ENCODE measurements at places on chromosomes 2 and 18. TPM values are rescaled to one million over a fixed set of nuclear protein-coding genes. Genes with fewer than 3 reads are reported as not detected.

- H3K27me3 ChIP-seq, result no peaks in the 10 kb centered on the region
- no peak overlapping the region for H3K27ac ChIP-seq
- H3K4me1 ChIP-seq, result no peaks in the 10 kb centered on the region
- no peak for DNase-seq
These were observed 72.3 kb downstream of the MDH1 start for GRCh38 chr2:63661076-63661475.

- H3K4me3 ChIP-seq, result no peak overlapping the region
- H3K4me1 ChIP-seq, result no peaks in the 10 kb centered on the region
- DNase-seq, result no peak
- no peak overlapping the region for H3K27ac ChIP-seq
- no peaks in the 10 kb centered on the region for H3K27me3 ChIP-seq
These were observed 8.7 kb upstream of the TEX261 start for GRCh38 chr2:71003396-71003795.

ADD2 gene
- total RNA-seq, result 2.9 TPM

FBXO48 gene
- 1.3 TPM for total RNA-seq

GRCh38 chr2:168552450-168552856 lies 96.4 kb downstream of the CERS6 start:
- no peaks in the 10 kb centered on the region for H3K4me1 ChIP-seq
- no peak overlapping the region for H3K27ac ChIP-seq
- H3K4me3 ChIP-seq, result no peak overlapping the region
- H3K27me3 ChIP-seq, result no peaks in the 10 kb centered on the region

- H3K4me3 ChIP-seq, result no peak overlapping the region
- no peak for DNase-seq
- no peaks in the 10 kb centered on the region for H3K27me3 ChIP-seq
- no peaks in the 10 kb centered on the region for H3K4me1 ChIP-seq
These were observed 970.4 kb downstream of the EPHA4 start for GRCh38 chr2:220601674-220602073.

- no peak overlapping the region for H3K27ac ChIP-seq
- DNase-seq, result no peak
- no peaks in the 10 kb centered on the region for H3K27me3 ChIP-seq
- no peaks in the 10 kb centered on the region for H3K4me1 ChIP-seq
These were observed 54.0 kb downstream of the HRH4 start for GRCh38 chr18:24514439-24514838.

ANKRD62 gene
- total RNA-seq, result not detected

- no peaks in the 10 kb centered on the region for H3K27me3 ChIP-seq
- H3K4me3 ChIP-seq, result no peak overlapping the region
- H3K4me1 ChIP-seq, result no peaks in the 10 kb centered on the region
These were observed 25.2 kb upstream of the TAF1B start for GRCh38 chr2:9818097-9818496.

DNA sequence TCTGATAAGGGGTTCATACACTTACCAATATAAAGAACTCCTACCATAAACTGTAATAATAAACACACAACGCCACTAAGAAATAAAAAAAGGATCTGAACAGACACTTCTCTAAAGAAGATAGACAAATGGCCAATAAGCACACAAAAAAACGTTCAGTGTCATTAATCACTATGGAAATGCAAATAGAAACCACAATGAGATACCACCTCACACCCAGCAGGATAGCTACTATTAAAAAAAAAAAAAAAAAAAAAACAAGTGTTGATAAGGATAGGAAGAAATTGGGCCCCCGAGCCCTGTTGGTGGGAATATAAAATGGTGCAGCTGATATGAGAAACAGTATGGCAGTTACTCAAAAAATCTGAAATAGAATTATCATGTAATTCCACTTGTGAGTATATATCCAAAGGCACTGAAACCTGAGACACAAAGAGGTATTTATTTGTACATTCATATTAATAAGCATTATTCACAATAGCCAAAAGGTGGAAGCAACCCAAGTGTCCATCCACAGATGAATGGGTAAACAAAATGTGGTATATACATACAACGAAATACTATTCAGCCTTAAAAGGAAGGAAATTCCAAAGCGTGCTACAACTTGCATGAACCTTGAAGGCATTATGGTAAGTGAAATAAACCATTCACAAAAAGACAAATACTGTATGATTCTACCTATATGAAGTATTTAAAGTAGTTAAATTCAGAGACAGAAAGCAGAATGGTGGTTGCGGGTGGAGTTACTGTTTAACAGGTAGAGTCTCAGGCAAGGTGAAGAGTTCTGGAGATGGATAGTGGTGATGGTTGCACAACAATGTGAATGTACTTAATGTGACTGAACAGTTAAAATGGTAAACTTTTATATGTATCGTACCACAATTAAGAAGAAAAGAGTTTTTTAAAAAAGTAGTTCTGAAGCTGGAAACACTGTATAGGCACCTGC lies 17.9 kb downstream of the REV1 start:
- H3K27me3 ChIP-seq, result no peaks in the 10 kb centered on the region
- peaks cover 15% of the 10 kb centered on the region for H3K4me1 ChIP-seq
- H3K27ac ChIP-seq, result no peak overlapping the region
- H3K4me3 ChIP-seq, result no peak overlapping the region
- no peaks in the 10 kb centered on the region for H3K36me3 ChIP-seq

DNA sequence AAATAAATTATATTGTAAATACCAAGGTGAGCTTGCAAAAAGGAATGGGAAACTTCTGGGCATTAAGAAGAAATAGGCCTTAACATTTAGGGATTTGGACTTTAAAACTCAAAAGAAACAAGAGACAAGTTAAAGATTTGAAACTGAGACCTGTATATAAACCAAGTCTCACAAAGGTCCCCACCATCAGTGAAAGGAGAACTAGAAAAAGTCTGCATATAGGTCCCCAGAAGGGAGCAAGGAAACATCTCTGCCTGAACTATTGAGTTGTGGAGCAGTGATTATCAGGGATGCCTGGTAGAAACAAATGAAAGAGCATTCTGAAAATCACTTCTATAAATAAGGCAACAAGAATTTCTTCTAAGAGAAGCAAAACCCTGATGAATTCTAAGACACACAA lies 30.5 kb upstream of the ITGAV start:
- H3K36me3 ChIP-seq, result no peaks in the 10 kb centered on the region
- no peak for DNase-seq
- no peak overlapping the region for H3K27ac ChIP-seq
- no peaks in the 10 kb centered on the region for H3K27me3 ChIP-seq

GRCh38 chr2:99205491-99205890 lies 24.5 kb downstream of the MRPL30 start:
- no peak overlapping the region for H3K4me3 ChIP-seq
- no peak for DNase-seq
- H3K4me1 ChIP-seq, result no peaks in the 10 kb centered on the region
- no peak overlapping the region for H3K27ac ChIP-seq

- H3K4me1 ChIP-seq, result no peaks in the 10 kb centered on the region
- DNase-seq, result no peak
- no peak overlapping the region for H3K27ac ChIP-seq
These were observed 538.7 kb downstream of the TRIB2 start for GRCh38 chr2:13255485-13255884.

- no peaks in the 10 kb centered on the region for H3K36me3 ChIP-seq
- no peak for DNase-seq
- H3K4me1 ChIP-seq, result no peaks in the 10 kb centered on the region
- peaks cover 2% of the 10 kb centered on the region for H3K27me3 ChIP-seq
- no peak overlapping the region for H3K27ac ChIP-seq
These were observed 37.3 kb downstream of the CYP1B1 start for GRCh38 chr2:38038682-38039081.

DNA sequence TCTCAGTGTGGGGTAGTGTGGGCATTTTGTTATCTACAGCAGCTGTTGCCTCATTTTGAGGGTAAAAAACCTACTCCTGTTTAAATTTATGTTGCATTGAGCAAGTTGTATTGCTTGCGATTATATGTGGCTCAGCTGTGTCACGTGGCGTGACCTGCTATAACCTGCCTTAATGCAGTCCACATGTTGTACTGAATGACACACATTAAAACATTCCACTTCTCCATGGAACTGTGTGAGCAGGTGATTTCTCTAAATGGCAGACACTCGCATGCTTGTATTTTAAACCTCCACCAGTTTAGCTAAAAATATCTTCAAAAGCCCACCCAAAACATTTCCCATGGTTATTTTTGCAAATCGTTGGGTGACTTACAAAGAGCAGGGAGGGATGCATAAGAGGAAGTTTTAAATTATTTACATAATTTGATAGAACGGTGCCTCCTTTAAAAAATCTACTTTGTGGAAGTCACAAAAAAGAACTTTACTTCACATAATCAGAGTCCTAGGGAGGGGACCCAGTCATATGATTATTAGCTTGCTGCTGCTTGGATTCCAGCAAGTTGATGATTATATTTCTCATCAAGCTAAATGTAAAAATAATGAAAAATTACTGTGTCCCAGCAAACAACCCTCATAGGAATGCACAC lies 163.3 kb upstream of the ZEB2 start:
- H3K27ac ChIP-seq, result no peak overlapping the region
- H3K4me3 ChIP-seq, result no peak overlapping the region
- no peaks in the 10 kb centered on the region for H3K36me3 ChIP-seq
- peaks cover 3% of the 10 kb centered on the region for H3K4me1 ChIP-seq

DNA sequence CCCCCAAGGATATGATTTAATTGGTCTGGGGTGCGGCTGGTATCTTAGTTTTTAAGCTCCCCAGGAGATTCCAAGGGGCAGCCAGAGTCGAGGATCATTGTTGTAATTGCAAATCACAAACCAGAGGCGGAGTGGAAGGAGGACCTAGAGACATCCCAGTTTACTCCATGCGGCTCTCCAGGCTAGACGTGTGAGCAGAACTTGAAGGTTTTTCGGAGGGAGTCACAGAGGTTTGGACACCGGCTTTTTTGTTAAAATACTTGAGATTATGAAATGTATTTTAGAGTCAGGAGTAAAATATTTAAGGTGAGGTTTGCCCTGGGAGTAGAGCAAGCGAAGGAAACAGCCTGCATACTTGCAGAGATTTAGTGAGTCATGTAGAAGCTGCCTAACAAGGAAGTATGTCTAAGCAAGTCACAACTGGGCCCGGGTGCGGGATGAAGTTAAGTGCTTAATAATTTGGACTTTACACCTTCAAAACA lies 39.5 kb downstream of the TGOLN2 start:
- no peak for DNase-seq
- H3K27me3 ChIP-seq, result no peaks in the 10 kb centered on the region
- H3K4me1 ChIP-seq, result no peaks in the 10 kb centered on the region
- H3K4me3 ChIP-seq, result no peak overlapping the region
- H3K36me3 ChIP-seq, result no peaks in the 10 kb centered on the region

- H3K4me1 ChIP-seq, result no peaks in the 10 kb centered on the region
- no peaks in the 10 kb centered on the region for H3K27me3 ChIP-seq
- no peak overlapping the region for H3K27ac ChIP-seq
- H3K36me3 ChIP-seq, result no peaks in the 10 kb centered on the region
- H3K4me3 ChIP-seq, result no peak overlapping the region
These were observed 32.6 kb upstream of the AGPS start for GRCh38 chr2:177359836-177360595.

- no peak overlapping the region for H3K27ac ChIP-seq
- H3K4me3 ChIP-seq, result no peak overlapping the region
- H3K27me3 ChIP-seq, result no peaks in the 10 kb centered on the region
These were observed 67.7 kb upstream of the GRB14 start for GRCh38 chr2:164688896-164689419.

CDKL4 gene
- 1.2 TPM for total RNA-seq

- no peaks in the 10 kb centered on the region for H3K4me1 ChIP-seq
- peaks cover 59% of the 10 kb centered on the region for H3K27me3 ChIP-seq
- peak; percentile 98 for DNase-seq
- H3K27ac ChIP-seq, result no peak within 1 kb of the TSS
- peak within 1 kb of the TSS; percentile 55 for H3K4me3 ChIP-seq
These were observed at the start of gene SIX2 for GRCh38 chr2:45009303-45009927. Gene SIX2 (minus strand): TSS chr2:45009452. CDS start chr2:45009110, 342 bp downstream.

GRCh38 chr2:147515213-147515612 lies 329.6 kb upstream of the ACVR2A start:
- H3K36me3 ChIP-seq, result no peaks in the 10 kb centered on the region
- no peaks in the 10 kb centered on the region for H3K4me1 ChIP-seq
- no peak for DNase-seq
- no peak overlapping the region for H3K27ac ChIP-seq
- no peak overlapping the region for H3K4me3 ChIP-seq

PLEK gene
- 17.3 TPM for total RNA-seq

DNA sequence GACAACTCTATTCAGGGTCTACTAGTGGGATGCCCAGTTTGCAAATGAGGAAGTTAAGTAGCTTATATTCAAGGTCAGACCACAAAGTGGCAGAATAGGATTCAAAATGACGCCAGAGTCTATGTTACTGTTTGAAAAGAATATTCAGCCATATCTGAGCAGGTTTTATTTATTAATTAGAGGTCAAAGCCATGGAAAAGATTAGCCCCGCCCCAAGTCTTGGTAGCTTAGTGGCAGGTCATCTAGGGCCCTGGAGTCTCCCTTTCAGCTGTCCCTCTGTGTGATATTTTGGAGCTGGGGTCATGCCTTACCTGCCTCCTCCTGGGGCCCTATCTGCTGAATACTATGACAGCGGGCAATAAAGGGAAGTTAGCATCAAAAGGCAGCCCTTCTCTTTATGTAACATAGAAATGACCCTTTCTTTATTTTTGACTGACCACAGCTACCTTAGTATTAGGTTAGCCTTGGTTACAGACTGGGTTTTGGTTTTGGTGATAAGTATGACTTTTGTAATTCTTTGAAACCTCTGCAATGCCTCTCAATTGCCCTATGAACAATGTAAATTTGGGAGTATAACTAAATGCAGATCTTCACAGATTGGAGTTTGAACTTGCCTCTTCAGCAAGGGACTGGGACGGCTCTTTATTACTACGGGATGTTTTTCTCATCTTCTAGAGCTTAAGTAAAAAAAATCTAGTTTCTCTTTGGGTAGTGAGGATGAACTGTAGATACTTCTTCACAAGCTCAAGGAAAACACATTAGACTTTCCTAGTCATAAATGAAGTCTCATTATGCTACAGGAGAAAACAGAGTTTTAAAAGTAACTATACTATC lies 153.0 kb upstream of the ITGA4 start:
- no peaks in the 10 kb centered on the region for H3K27me3 ChIP-seq
- no peaks in the 10 kb centered on the region for H3K4me1 ChIP-seq
- no peak overlapping the region for H3K27ac ChIP-seq
- H3K36me3 ChIP-seq, result no peaks in the 10 kb centered on the region

GPR35 gene
- total RNA-seq, result 6.7 TPM

DNA sequence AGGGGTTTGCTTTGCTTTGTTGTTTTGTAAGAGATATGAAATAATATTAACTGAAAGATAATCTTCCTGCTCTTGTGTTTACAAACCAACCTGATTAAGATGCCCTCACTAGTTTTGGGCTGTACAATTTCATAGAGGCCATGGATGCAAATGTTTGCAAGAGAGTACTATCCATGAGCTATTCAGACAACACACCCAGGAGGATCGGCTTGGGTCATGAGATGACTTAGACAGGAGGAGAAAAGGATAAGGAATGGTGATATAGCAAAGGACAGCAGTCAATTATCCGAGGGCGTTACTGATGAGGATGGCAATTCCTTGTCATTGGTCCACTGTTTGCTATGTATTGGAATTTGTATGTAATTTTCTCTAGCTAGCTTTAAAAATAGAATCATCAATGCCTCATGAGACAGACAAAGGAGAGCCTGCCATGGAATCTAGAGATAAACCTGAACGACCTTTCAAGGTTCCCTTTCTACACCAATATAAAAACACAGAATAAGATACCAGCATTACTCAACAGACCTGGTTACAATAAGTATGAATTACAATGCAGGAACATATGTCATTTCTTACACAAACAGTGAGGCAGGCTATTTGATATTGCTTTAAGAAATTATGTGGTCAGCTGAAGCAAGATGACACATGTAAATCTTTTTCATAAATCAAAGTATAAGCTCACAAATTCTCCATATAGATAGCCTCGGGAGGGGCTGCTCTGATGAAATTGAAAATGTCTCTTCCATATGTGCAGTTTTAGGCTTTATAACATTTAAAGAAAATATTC lies 54.4 kb upstream of the SOS1 start:
- no peaks in the 10 kb centered on the region for H3K4me1 ChIP-seq
- no peak overlapping the region for H3K27ac ChIP-seq
- DNase-seq, result no peak
- H3K4me3 ChIP-seq, result no peak overlapping the region
- no peaks in the 10 kb centered on the region for H3K27me3 ChIP-seq
